ENCODE measurements at places on chromosomes 4 and X.
A peak's percentile ranks its signal among the peaks of the same experiment; 100 is the strongest.

- no peak for DNase-seq
Observed at GRCh38 chr4:184528051-184528450, 53.7 kb upstream of the IRF2 start.

- DNase-seq, result no peak
Observed at GRCh38 chr4:94354474-94354896, 11.8 kb upstream of the HPGDS start.

DNA sequence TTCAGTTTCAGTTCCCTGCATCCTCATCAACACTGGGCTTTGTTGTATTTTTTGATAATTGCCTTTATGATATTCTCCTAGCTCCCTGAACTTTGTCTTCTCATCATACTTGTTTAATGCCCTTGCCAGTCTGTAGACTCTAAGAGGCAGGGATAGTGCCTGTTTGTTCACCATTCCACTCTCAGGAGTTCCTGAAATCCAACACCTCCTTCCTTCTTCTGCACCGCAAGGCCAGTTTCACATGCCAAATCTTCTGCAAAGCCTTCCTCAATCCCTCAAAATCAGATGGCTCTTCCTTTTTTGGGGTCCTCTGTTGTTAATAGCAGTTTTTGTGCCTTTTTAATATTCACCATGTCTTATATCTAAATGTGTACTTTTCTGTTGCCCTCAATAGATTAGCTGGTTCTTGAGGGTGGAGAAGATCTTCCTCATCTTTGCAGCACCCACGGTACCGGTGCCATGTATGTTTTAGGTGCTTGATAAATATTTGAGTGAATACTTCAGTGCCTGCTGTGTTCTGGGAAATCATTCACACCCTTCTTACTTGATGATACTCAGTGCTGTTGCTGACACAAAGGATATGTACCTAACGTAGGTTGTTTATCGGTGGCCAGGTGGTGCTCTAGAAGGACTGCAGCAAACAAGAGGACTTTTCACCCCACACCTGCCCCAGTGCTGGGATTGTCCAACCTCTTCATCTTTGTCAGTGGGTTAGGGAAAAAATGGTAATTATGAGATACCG lies 85.3 kb upstream of the LIMCH1 start:
- no peak for DNase-seq

- no peak for DNase-seq
Observed at GRCh38 chrX:72676465-72676864, 37.6 kb downstream of the PHKA1 start.

GRCh38 chrX:2548711-2549423 lies 48.1 kb upstream of the DHRSX start:
- no peak for DNase-seq

DNA sequence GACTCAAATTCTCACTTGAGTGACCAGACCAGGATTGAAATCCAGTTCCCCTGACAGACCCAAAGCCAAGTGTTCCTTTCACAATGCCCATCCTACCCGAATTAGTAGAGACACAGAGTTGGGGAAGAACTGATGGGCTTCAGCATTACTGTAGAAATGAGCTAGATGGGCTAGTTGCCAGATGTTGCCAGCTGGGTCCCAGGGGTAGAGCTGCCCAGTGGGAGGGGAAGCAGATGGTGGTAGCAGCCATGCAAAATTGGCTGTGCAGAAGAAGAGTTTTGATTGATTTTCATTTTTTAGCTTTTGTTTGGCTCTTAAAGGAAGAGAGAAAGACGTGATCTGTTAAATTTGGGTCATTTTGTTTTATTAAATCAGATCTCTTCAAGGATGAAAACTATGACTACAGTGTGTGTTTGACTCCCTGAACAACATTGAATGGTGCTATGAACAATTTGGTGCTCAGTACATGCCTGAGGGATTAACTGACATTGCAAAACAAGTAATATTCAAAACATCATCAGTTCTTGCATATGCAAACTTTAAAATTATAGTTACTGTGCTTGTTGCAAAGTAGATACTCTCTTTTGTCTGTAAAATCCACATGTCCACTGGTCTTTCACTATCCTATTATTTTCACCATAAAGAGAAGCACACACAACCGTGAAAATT lies 86.0 kb downstream of the PARM1 start:
- DNase-seq, result no peak

DNA sequence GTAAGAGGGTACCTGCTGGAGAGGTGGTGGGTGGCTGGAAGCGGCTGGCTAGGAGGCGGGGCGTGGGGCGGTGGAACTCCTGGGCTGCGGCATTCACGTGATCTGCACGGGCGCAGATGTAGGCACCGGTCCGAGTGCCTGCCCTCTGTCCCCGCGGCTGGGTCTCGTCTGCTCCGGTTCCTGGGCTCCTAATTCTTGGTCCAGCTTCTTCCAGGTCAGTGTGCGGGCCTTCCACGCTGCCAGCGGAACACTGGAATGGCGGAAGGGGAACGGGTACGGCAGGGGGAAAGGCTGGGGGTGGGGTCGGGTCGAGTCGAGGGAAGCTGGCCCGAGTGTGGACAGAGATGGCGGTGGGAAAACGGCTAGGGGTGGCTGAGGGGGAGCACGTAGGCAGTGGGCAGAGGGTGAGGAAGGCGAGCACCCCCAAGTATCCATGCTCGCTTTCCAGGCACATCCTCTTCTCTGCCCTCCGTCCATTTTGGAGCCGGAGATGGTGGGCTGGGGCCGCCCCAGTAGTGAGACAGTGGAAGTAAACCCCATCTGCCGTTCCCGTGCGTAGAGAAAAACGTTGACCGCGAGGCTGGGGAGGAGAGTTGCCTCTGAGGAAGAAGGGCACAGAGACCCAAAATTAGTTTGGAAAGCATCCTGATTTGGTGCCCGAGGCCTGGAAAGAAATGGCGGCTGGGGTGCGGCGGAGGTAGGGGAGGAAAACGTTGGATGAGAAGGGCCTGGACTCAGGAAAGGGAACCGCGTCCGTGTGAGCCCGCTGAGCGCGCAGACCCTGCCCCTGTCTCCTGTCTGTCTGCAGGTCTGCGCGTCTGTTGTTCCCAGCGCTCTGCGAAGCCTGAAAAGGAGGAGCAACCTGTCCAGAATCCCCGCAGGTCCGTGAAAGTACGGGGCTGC lies at the start of gene TCEAL4:
TSS of gene TCEAL4 (plus strand) at position 105 of the 903 bp plus-strand sequence. CDS start 1,161 bp downstream, outside the sequence.
- peak; percentile 28 for DNase-seq

Measured in hematopoietic multipotent progenitor cell treated with erythropoietin and hydrocortisone succinate and interleukin-3 and kit ligand, for 8 days (in vitro differentiated cells).